ENCODE measurements at places on chromosomes 16 and 17.

GRCh38 chr16:21060027-21060510 lies 90.6 kb downstream of the DNAH3 start:
- H3K4me1 ChIP-seq = no peaks in the 10 kb centered on the region
- H3K4me3 ChIP-seq = no peak overlapping the region
- no peaks in the 10 kb centered on the region for H3K36me3 ChIP-seq
- DNase-seq = no peak
- peaks cover 26% of the 10 kb centered on the region for H3K27me3 ChIP-seq

DNA sequence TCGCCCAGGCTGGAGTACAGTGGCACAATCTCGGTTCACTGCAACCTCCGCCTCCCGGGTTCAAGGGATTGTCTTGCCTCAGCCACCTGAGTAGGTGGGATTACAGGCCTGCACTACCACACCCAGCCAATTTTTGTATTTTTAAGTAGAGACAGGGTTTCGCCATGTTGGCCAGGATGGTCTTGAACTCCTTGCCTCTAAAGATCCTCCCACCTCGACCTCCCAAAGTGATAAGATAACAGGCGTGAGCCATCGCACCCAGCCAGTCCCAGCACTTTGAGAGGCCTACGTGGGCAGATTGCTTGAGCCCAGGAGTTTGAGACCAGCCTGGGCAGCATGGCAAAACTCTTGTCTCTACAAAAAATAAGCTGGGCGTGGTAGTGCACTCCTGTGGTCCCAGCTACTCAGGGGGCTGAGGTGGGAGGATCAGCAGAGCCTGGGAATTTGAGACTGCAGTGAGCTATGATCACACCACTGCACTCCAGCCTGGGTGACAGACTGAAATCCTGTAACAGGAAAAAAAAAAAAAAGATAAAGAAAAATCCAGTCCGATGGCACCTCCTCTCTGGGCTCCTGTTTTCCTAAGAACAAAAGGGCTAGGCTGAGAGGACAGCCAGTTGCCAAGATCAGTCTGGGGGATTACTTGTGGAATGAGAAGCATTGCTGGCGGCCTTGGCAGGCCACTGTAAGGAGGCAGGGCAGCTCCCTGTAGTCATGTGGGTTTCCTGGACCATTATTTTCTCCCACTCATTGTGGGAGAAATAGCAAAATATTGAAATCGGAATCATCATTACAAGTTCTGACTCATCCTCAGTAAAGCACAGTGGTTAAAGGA lies 3.0 kb upstream of the PIPOX start:
- H3K4me1 ChIP-seq = peaks cover 10% of the 10 kb centered on the region
- H3K36me3 ChIP-seq = no peaks in the 10 kb centered on the region
- H3K27ac ChIP-seq = no peak overlapping the region
- H3K27me3 ChIP-seq = peaks cover 11% of the 10 kb centered on the region
- DNase-seq = no peak
- no peak overlapping the region for H3K4me3 ChIP-seq

- H3K36me3 ChIP-seq = peaks cover 19% of the 10 kb centered on the region
- no peak overlapping the region for H3K27ac ChIP-seq
- H3K4me1 ChIP-seq = peaks cover 4% of the 10 kb centered on the region
- H3K27me3 ChIP-seq = no peaks in the 10 kb centered on the region
- no peak overlapping the region for H3K4me3 ChIP-seq
Measured at GRCh38 chr16:3780570-3780969, 63.2 kb upstream of the TRAP1 start.

DNA sequence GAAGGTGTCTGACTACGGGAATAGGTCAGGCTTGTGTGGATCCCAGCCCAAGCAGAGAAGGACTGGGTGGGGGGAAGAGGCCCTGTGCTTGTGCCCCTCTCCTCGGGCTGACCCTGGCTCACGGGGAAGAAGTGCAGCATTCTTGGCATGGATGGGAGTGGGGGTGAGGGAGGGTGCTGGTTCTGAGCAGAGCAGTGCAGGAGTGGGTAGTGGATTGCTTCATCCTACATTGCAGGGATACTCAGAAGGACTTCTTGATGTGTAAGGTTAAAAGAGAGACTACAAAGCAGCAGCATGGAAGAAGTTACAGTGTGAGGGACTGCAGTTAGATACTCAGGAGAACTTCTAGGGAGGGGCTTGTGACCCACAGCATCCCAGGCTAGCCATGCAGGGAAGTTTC lies 2.1 kb downstream of the ARHGAP23 start:
- peaks cover 42% of the 10 kb centered on the region for H3K27me3 ChIP-seq
- no peak for DNase-seq
- no peaks in the 10 kb centered on the region for H3K36me3 ChIP-seq
- no peak overlapping the region for H3K4me3 ChIP-seq
- no peak overlapping the region for H3K27ac ChIP-seq
- H3K4me1 ChIP-seq = peaks cover 7% of the 10 kb centered on the region

- H3K4me3 ChIP-seq = no peak overlapping the region
- no peak overlapping the region for H3K27ac ChIP-seq
- no peaks in the 10 kb centered on the region for H3K27me3 ChIP-seq
- H3K36me3 ChIP-seq = no peaks in the 10 kb centered on the region
Measured at GRCh38 chr16:61616088-61616487, 420.1 kb downstream of the CDH8 start.

- H3K36me3 ChIP-seq = no peaks in the 10 kb centered on the region
- peak; percentile 50 for DNase-seq
- peaks cover 32% of the 10 kb centered on the region for H3K4me1 ChIP-seq
- no peak overlapping the region for H3K4me3 ChIP-seq
- no peaks in the 10 kb centered on the region for H3K27me3 ChIP-seq
- H3K27ac ChIP-seq = no peak overlapping the region
Measured at GRCh38 chr16:1823821-1824220, 2.8 kb downstream of the HAGH start.

DNA sequence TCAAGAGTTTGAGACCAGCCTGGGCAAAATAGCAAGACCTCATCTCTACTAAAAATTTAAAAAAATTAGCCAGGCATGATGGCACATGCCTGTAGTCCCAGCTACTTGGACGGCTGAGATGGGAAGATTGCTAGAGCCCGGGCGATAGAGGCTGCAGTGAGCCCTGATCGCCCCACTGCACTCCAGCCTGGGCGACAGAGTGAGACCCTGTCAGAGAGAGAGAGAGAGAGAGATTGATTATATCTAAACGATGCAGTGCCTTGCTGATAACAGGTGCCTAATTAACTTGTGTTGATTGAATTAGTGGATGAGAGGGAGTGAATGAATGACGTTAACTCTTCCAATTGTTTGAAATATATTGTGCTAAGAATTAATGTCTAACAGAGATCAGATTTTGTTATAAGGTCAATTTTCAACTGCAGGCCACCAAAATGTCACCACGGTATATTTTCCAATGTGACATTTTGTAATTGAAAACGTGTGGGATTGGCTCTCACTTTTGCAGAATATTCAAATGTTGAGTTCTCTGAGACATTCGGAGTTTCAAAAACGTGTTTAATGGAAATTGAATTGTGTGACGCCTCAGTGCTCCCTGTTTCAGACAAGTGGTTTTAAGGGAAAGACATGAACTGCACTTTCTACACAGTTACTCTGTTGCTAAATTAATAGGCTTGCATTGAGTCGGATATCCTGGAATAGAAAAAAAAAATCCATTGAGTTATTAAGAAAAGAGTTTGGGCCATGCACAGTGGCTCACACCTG lies 53.6 kb downstream of the ABAT start:
- H3K27me3 ChIP-seq = no peaks in the 10 kb centered on the region
- no peak overlapping the region for H3K4me3 ChIP-seq
- no peaks in the 10 kb centered on the region for H3K4me1 ChIP-seq
- DNase-seq = no peak
- H3K27ac ChIP-seq = no peak overlapping the region

DNA sequence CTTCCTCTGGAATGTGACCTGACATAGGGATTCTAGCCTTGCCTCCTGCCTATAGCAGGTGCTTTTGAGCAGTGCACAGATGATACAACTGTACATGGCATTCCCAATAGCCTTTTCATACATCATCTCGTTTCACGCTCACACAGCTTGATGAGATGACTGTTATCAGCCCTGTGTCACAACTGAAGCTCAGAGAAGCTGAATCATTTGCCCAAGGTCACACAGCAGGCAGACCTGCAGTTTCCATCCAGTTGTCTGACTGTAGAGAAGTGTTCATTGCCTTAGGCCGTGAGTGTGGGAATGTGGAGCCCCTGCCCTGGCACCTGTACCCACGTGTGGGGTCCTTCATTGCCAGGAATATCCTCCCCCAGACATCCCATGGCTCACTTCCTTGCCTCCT lies 20.1 kb downstream of the WFDC1 start:
- H3K27ac ChIP-seq = no peak overlapping the region
- H3K4me1 ChIP-seq = no peaks in the 10 kb centered on the region
- no peaks in the 10 kb centered on the region for H3K36me3 ChIP-seq
- H3K4me3 ChIP-seq = no peak overlapping the region
- no peak for DNase-seq

- no peaks in the 10 kb centered on the region for H3K36me3 ChIP-seq
- H3K4me1 ChIP-seq = peaks cover 39% of the 10 kb centered on the region
- no peak overlapping the region for H3K27ac ChIP-seq
- H3K27me3 ChIP-seq = peaks cover 3% of the 10 kb centered on the region
- DNase-seq = no peak
Measured at GRCh38 chr16:56781528-56781961, 51.6 kb downstream of the NUP93 start.

GRCh38 chr17:4626734-4627256 lies 14.7 kb downstream of the ALOX15 start:
- no peaks in the 10 kb centered on the region for H3K36me3 ChIP-seq
- H3K4me1 ChIP-seq = peaks cover 2% of the 10 kb centered on the region
- no peak for DNase-seq
- peaks cover 34% of the 10 kb centered on the region for H3K27me3 ChIP-seq
- H3K4me3 ChIP-seq = no peak overlapping the region

DNA sequence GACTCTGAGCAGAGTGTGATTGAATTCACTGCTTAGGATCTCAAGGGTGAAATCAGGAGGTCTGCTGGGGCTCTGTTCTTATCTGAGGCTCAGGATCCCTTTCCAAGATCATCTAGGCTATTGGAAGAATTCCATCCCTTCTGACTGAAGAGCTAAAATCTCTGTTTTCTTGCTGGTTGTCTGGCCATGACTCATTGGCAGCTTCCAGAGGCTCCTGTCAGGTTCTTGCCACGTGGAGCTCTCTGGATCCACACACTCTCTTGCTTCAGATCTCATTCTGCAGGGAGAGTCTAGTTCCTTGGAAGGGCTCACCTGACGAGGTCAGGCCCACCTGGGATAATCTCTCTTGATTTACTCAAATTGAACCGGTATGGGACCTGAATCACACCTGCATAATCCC lies 930.7 kb downstream of the CDH8 start:
- H3K27me3 ChIP-seq = no peaks in the 10 kb centered on the region
- no peaks in the 10 kb centered on the region for H3K4me1 ChIP-seq
- no peak overlapping the region for H3K4me3 ChIP-seq
- H3K27ac ChIP-seq = no peak overlapping the region

DNA sequence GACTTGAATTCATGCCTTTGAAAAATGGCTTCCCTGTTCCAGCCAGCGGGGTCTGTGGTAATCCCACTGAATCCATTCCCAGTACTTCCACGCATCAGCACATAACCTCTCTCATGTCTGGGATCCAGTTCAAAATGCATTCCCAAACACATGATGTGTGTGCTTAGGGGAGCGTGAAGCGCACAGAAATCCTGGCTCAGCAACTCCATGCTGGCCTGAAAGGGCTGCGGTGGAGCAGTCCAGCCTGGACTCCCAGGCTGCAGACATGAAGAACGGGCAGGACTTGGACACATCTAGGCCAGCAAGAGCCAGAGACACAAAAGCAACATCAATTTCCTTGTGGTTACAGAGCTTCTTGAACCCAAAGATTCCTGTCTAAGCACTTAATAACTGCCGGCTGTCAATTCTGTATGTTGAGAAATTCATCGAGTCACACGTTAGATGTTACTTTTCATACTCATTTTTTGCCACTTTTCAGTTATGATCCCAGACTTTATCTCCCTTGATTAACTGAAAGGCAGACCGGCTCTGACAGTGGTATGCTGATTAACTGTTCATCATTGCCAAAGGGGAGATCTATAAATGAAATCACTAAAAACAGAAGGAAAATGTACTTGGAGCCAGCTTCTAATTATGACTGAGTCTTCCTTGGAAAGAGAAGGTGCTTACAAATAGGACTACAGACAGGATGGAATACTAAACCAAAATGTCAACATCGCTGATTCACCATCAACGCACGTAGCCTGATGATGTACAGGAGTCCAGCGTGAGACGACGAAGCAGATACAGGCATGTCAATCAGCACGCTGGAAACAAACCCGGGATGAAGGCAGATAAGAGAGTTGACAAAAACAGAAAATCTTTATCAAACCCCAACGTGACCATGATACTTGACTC lies 23.0 kb downstream of the NSMCE1 start:
- peak overlapping the region; percentile 8 for H3K4me3 ChIP-seq
- peaks cover 74% of the 10 kb centered on the region for H3K4me1 ChIP-seq
- peak; percentile 71 for DNase-seq
- peaks cover 28% of the 10 kb centered on the region for H3K36me3 ChIP-seq

DNA sequence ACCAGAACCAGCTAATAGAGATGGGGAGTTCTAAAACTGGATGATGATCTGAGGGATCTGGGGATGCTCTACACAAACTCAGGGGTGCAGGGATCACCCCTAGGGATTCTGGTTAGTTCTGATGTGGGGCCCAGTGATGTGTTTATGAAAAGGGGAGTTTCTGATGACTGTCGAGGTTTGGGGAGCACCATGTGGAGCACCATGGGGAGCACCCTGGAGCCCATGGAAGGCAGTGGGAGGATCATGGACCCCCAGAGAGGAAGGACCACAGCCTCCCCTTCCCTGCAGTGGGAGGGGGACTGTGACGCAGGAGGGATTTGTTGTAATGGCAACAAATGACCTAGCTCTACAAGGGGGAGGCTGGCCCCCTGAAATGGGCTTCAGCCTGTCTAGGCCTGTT lies 18.4 kb downstream of the PIMREG start:
- no peak for DNase-seq
- no peak overlapping the region for H3K4me3 ChIP-seq
- peaks cover 23% of the 10 kb centered on the region for H3K4me1 ChIP-seq
- H3K27ac ChIP-seq = no peak overlapping the region
- H3K27me3 ChIP-seq = peaks cover 7% of the 10 kb centered on the region

GRCh38 chr16:55565086-55565485 lies 1.4 kb upstream of the CAPNS2 start:
- H3K27ac ChIP-seq = no peak overlapping the region
- H3K4me3 ChIP-seq = no peak overlapping the region
- peaks cover 26% of the 10 kb centered on the region for H3K27me3 ChIP-seq
- no peaks in the 10 kb centered on the region for H3K36me3 ChIP-seq

Data from activated CD8-positive, alpha-beta memory T cell treated with anti-CD3 and anti-CD28 coated beads, Interleukin-2, amount 10 ng/mL, durations not matched to agents 7 days and 5 days (primary cell).